ENCODE measurements at places on chromosomes 2 and 18. TPM values are rescaled to one million over a fixed set of nuclear protein-coding genes. Genes with fewer than 3 reads are reported as not detected.

Gene PFN4
- total RNA-seq, result 1.9 TPM

Gene STARD6
- not detected for total RNA-seq

Gene SLC35F6
- total RNA-seq, result 44.5 TPM

Gene CD28
- total RNA-seq, result 4.3 TPM

Gene GPD2
- total RNA-seq, result 13.7 TPM

Gene NAT8
- total RNA-seq, result not detected

Gene SCG2
- total RNA-seq, result 0.56 TPM

Gene ADGRF3
- 0.68 TPM for total RNA-seq
